Inflammatory macrophage treated with lipopolysaccharide for 4 hours (primary cell): ENCODE measurements at places on chromosomes 2 and 18.

GRCh38 chr2:219918944-219919343 lies 291.5 kb downstream of the SLC4A3 start:
- DNase-seq: no peak

DNA sequence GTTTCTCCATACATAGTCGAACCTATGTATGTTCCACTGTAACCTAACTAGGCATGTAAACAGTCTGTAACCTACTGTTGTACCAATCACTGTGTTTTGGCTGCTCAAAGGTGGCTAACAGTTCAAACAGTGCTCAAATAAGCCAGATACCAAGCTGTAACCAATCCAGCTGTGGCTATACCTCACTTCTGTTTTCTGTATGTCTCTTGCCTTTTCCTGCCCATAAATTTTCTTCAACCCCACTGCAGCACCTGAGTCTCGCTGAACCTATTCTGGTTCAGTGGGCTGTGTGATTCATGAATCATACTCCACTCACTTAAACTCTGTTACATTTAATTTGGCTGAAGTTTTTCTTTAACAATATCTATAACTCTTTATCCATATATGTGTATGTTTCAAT lies 340.7 kb downstream of the LPIN1 start:
- DNase-seq: no peak

GRCh38 chr2:147451902-147452515 lies 392.8 kb upstream of the ACVR2A start:
- DNase-seq: no peak

GRCh38 chr2:105848367-105848766 lies 103.7 kb downstream of the NCK2 start:
- no peak for DNase-seq

DNA sequence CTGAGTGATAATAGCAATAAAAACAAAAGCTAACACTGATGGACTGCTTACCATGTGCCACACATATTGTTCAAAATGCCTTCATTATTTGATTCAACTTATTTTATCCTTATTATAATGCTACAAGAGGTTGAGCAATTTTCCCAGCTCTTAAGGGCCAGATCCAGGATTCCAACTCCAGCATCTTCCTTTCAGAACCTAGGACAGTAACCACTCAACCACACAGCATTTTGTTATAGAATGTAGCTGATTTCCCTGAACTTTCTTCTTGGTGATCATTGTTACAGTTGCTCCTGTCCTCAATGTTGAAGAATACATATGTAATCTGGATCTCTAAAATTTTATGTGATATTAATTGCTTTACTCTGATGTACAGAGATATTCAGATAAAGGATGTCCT lies 341.7 kb downstream of the PIK3C3 start:
- DNase-seq: no peak

- DNase-seq: no peak
These were observed 1.6 kb downstream of the ELMOD3 start for GRCh38 chr2:85356186-85356585.

DNA sequence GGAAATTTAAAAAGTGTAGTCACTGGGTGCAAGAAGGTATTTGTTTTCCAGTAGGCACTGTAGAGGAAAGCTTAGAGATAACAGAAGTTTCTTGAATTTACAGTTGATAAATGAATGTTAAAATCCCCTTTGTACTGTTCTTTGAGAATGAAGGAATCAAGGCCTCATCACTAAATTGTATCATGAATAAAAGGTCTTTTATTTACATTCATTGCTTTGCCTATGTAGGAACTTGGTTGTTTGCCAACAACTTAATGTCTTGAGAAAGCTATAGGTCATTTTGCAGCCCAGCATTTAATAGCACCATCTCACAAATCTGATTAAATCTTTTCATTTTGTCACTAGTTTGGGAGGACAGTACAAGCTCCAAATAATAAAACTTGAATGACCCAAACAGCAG lies 213.9 kb upstream of the ITGA4 start:
- DNase-seq: no peak

- no peak for DNase-seq
These were observed 29.9 kb upstream of the IMPA2 start for GRCh38 chr18:11951390-11951851.

GRCh38 chr2:31166925-31167324 lies 28.7 kb upstream of the GALNT14 start:
- peak; percentile 39 for DNase-seq

DNA sequence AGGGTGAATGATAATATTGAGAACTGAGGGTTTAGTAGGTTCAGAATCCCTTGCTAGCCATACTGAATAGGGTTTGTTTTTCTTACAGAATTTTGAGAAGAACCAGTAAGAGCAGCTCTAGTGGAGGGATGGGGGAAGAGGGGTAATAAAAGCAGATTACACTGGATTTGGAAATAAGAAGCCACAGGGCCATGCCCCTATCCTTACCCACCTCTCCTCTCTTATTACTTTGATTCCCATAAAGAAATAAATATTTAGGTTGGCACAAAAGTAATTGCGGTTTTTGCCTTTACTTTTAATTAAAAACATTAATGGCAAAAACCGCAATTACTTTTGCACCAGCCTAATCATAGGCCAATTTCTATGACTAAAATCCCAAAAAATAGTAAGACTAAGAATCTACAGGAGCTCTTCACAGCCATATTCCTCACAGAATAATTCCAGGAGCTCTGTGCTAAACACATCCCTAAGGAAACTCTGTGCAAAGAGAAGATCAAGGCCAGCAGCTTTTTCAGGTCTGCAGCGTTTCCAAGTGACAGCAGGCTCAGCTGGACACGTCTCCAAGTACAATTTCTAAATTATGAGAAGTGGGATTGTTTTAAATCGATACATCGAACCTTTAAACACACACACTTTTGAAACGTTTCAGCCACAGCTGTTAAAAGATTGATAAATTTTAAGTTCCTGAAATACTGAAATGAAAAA lies 58.4 kb upstream of the RTN4 start:
- no peak for DNase-seq

- no peak for DNase-seq
These were observed 280.6 kb downstream of the NCKAP5 start for GRCh38 chr2:133287709-133288108.

GRCh38 chr18:61765097-61765496 lies 127.7 kb downstream of the RNF152 start:
- no peak for DNase-seq

GRCh38 chr18:27185025-27185763 lies at the start of gene CHST9:
Gene CHST9 (minus strand): TSS chr18:27185308. CDS start chr18:27142809, 42,499 bp downstream.
- no peak for DNase-seq

GRCh38 chr2:119015845-119016244 lies 73.9 kb downstream of the MARCO start:
- DNase-seq: no peak

- DNase-seq: no peak
These were observed 1.4 kb upstream of the ZFAND2B start for GRCh38 chr2:219205165-219205538.
